IPS DF 6.9 (cell line): ENCODE measurements at places on chromosomes 6 and 20.

GRCh38 chr6:33177552-33178446 is 14.5 kb downstream of the COL11A2 start:
- no peak for DNase-seq

DNA sequence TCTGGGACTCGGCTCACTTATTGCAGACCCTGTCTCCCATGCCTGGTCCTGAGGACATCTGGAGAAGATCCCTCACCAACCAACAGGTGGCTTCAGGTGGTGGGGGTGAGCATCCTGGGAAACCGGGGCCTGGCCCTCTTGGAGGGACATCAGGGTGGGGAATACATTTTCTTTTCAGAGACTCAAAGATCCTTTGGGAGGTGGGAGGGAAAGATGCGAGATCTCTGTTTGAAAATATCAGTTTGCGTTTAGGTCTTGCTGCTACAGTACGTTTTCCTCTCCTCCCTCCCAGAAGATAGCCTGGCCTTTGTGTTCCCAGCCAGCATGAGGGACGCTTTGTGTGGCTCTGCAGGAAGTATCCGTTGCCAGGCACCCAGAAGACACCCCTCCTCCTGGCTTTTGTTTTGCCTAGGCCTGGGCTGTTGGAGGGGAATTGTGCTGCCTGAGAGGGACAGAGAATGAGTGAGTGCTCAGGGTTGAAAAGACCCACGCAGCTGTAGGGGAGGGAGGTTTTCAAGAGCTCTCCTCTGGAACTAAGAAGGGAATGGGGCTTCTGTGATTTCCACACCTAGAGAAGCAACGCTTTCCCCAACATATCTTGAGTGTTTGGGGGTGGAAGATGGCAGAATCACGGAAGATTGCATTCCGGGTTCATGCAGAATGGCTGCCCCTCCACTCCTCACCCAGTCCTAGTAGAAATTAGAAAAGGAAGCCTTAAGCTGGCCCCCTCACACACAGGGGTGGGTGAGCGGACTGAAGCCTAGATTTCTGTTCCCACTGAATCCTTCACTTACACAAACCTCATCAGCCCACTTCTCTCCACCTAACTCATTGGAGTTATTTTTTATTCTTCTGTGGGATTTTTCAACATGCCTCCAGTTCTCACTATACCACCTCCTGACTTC is 22.0 kb upstream of the SLC2A12 start:
- peak; percentile 84 for DNase-seq

GRCh38 chr6:40251637-40252300 is 317.5 kb upstream of the MOCS1 start:
- no peak for DNase-seq

- no peak for DNase-seq
These were observed 10.3 kb upstream of the R3HDML start for GRCh38 chr20:44326391-44327159.

- no peak for DNase-seq
These were observed 306.3 kb downstream of the PHF3 start for GRCh38 chr6:63941747-63942470.

- DNase-seq, result peak; percentile 31
These were observed 100.2 kb downstream of the PERP start for GRCh38 chr6:138007014-138007472.

DNA sequence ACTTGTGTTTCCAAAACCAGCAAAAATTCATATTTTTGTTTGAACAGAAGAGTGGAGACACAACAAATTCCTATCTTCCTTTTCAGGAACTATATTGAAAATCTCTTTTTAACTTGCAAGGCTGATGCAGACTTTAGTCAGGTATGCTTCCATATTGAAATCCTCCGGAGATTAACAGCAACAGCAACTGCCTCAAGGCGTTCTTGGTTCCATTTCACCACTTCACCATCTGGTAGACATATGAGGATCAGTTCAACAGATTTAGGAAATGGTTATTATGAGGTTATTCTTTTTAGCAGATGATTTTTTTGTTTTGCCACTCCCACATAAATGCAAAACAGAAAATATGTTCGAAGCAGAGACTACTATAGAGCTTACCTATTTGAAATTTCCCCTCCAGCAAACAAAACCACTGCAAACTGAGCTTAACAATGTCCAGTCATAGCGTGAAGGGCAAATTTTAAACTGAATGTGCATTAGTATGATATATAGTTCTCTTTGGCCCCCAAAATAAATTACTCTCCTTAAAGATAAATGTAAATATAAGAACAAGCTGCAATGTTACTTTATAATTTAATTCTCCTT is 520.5 kb upstream of the ADGRB3 start:
- DNase-seq, result no peak

DNA sequence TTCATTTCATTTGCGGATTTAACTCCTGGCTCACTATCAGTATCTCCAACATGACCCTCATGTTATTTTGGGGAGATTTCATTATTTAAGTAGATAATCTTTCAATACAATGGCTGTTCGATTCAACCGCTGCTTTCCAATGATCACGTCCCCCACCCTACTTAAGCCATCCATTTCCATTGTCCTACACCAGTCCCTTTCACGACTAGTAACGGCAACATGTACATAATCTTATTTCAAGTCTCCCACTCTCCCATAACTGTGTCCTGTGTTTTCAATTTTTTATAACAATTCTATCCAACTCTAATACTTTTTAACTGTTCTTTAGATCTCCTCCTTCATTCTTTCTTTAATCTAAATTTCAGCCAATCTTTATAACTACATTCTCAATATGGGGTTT is 890.8 kb upstream of the MAP3K7 start:
- no peak for DNase-seq

DNA sequence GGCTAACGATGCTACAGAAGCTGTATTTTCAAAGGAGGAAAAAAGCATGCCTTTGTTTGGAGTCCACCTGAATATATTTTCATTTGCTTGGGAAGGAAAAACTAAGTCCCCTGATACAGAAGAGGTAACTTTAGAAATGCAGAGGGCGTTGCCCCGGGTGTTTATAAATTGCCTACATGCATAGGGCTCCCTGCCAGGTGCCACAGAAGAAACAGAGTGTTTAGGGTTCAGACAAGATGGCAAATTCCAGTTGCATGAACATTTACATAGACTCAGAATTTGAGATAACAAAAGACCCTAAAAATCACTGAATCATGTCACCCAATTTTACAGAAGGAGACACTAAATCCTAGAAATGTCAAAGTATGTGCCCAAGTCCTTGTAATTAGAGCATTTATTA is 19.9 kb downstream of the RIN2 start:
- DNase-seq, result no peak

GRCh38 chr6:108660251-108660650 is 99.5 kb downstream of the FOXO3 start:
- DNase-seq, result no peak

DNA sequence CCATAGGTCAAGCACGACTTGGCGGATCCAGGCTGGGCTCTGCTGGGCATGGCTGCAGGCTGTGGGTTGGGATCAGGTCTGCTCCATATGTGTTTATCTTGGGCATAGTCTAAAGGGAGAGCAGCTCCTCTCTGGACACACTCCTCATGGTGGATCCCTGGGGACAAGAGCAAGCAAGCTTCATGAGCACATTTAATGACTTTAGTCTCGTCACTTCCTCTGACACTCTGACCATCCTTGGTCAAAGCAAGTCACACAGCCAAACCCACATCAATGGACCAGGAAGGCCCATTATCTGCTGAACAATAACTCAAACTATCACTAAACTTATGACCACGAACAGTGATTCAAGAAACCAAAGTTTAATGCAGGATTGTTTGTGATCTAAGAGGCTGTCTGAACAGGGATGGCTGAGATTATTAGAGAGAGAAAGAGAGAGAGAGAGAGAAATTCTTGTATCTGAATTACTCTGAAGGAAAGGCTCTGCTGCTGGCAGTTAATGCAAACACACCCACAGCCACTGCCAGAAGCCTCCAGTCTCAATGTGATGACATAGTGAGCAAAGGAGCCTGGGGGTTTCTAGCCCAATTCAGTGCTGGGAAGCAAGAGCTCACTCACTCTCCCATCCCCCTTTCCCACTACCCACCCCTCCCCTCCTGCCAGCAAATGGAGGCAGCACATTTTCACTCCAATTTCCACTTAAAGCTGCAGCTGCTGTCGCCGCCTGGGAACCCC is 490.2 kb upstream of the SULF2 start:
- no peak for DNase-seq

GRCh38 chr6:42372699-42373098 is 79.0 kb downstream of the TRERF1 start:
- no peak for DNase-seq

GRCh38 chr6:35297601-35298481 is at the start of gene DEF6:
Gene DEF6, plus strand, starts transcription at chr6:35297818. Its CDS starts 39 bp downstream, at chr6:35297857.
- peak; percentile 79 for DNase-seq

DNA sequence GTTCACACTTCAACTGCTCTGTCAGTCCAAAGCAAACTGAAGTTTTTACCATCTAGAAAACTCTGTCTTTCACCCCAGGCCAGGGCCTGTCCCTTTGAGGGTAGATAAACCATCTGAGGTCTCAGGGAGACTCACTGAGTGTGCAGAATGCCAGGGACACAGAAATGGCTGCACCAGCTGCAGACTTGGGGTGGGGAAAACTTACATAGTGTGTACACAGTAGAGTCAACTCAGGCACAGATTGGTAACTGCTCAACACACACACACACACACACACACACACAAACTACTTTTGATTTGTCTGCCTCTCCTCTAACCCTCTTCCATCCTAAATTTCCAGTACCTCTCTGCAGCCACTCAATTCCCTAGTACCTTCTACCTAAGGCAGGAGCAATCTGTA is 374.9 kb upstream of the JAG1 start:
- DNase-seq, result no peak

DNA sequence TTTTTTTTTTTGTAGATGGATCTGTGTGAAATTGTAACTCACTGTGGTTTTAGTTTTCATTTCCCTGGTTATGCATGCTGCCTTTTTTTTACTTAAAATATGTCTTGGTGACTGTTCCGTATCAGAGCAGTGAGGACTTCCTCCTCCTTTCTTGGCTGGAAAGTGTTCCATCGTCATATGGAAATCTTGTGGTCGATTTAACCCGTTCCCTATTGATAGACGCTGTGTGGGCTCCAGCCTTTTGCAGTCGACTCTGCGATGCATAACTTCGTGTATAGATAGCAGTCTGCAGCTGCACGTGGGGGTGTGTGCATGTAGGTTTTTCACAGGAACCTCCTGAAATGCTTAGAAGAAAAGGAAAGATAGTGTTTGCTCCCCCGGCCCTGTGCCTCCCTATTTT is 28.1 kb upstream of the PNPLA1 start:
- DNase-seq, result no peak

GRCh38 chr6:93787841-93788240 is 368.5 kb upstream of the EPHA7 start:
- DNase-seq, result no peak

- no peak for DNase-seq
These were observed 890.6 kb downstream of the KIF16B start for GRCh38 chr20:15682690-15683089.

DNA sequence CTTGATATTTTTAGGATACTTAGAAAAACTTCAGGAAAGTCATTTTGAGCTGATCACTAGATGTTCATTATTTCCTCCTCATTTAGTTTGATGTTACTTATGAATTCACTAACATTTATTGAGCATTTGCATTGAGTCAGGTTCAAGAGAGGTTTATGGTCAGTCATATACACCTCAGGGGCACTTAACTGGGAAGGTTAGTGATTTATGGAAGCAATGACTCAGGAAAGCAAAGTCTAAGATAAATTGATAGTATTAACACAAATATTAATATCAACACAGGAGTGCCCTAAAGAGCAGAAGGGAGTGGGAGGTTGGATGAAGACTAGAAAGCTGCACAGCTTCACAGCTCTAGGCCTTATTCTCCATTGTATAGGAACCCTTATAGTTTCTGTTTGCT is 177.0 kb upstream of the TNFAIP3 start:
- DNase-seq, result no peak

DNA sequence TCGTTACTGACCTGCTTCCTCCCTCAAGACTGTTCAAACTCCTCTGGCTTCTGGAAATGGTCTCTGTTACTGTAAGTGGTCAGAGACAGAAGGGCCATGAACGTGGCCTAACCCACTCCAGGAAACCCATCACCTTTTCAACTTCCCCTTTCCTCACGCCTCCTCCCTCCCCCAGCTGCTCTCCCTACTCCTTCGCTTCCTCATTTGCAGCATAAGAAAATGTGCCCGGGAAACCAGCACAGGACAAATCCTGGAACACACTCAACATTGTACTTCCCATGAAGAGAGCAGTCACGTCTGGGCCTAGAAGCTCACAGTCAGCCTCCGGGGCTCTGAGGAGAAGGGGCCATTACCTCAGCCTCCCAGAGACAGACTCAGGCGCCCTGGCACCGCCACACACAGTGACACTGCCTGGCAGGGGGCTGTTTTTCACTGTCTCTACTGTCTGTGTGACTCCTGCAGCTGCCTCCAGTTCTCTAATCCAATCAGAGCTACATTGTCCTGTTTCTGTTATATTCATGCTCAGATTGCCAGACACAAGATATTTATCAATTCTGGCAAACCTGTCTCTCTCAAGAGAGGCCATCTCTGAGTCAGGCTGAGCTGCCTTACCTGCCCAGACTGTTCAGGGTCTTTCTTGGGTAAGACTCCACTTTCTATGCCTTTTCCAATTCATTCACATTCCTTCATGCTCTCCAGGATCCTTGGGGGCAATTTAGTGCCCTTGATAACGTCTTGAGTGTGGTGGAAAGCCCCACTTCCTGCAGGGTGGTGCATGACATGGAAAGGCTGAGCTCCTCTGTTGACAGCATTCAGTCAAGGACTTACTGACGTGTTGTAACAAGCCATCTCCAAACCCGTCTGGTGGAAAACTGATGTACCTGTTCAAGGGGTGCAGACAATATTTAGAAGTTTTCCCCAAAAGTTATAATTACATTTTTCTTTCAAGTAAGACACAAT is 242.2 kb downstream of the HIVEP2 start:
- DNase-seq, result no peak

DNA sequence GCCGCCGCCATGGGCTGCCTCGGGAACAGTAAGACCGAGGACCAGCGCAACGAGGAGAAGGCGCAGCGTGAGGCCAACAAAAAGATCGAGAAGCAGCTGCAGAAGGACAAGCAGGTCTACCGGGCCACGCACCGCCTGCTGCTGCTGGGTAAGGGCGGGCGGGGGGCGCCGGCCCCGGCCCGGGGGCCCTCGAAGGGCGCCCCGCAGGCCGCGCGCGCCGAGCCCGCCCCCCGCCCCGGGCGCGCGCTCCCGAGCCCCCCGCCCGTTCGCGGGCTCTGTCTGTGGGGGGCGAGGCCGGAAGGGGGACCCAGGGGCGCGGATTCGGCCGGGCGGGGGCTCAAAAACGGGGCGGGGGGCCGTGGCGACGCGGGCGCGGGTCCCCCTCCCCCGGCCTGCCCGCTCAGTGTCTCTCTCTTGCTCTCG is 39.2 kb downstream of the GNAS start:
- DNase-seq, result no peak

GRCh38 chr20:14005996-14006395 is 10.7 kb downstream of the MACROD2 start:
- no peak for DNase-seq

GRCh38 chr20:62627901-62628612 is 14.2 kb upstream of the SLCO4A1 start:
- DNase-seq, result no peak

- no peak for DNase-seq
These were observed 28.8 kb downstream of the SNAP25 start for GRCh38 chr20:10247440-10247839.

DNA sequence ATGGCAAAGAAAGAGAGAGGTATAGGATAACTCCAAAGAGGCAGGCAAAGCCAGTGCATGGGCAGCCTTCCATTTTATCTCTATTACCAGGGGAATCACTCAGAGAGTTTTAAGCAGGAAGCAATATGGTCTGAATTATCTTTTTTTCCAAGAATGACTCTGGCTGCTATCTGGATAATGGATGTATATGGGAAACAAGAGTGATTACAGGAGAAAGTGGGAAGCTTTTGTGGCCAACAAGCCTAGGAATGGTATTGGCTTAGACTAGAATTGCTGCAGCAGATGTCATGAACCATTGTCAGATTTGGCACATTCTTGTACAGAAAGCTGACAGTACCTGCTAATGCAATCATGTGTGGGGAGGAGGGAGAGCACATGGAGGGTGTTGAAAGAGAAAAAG is 73.0 kb upstream of the BTBD3 start:
- DNase-seq, result no peak
